ENCODE measurements at places on chromosomes 12 and 14. TPM values are rescaled to one million over a fixed set of nuclear protein-coding genes. Genes with fewer than 3 reads are reported as not detected.

GRCh38 chr14:85531141-85531586, 1.2 kb downstream of the FLRT2 start:
- peak; percentile 38 for DNase-seq

- DNase-seq, result no peak
Observed at GRCh38 chr14:76257111-76257803, 105.5 kb downstream of the GPATCH2L start.

DNA sequence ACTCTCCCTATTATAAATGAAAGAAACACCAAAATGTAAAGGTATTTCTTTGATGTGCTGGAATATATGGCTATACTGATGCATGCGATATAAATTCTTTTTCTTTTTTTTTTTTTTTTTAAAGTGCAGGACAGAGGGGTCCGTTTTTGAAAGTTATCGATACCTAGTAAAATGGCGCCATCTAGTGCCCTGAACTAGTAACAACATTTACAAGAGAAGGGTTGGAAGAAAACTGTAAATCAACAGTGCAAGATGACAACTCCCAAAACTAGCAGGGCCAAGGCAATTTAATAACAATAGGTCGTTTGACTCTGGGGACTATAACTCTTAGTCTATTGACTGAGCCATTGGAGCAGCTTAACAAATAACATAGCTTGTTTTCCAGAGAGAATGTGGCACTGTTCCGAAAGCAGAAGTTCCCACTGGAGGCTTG, 137.7 kb downstream of the SPTSSA start:
- DNase-seq, result no peak

The PTPRR gene
- total RNA-seq, result not detected

The NYNRIN gene
- total RNA-seq, result 5.8 TPM
